ENCODE measurements at places on chromosomes 1 and 21.

GRCh38 chr1:25619101-25619890 is 2.7 kb downstream of the MAN1C1 start:
- DNase-seq = peak; percentile 51

DNA sequence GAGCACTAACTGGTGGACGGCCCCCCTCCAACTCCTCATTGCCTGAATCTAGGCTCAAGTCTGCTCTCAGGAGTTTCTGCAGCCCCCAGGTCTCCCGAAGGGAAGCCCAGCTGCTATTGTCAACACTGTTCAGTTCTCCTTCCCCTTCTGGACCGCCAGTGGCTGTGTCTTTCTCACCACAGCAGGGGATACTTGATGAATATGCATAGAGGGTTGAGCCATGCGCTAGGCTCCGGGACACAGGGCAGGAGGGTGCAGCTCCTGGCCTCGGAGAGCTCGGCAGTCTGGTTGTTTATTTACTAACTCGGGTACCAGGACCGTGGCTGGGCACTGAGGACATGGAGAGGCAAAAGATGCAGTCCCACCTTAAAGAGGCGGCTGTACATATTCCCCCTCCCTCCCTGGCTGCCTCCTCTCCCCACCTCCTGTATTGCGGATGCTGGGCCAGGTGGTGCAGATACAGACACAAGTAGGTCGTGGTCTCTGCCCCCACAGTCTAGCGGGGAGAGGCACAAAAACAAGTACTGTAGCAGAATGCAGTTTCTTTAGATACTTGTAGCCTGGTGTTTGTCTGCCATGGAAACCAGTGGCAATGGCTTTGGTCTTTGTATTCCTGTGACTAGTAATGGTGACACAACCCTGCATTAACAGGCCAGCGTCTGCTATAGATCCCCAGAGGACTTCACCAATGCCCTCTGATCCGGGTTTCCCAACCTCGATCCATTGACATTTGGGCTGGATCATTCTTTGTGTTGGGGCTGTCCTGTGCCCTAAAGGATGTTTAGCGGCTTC is 26.2 kb downstream of the ARHGEF10L start:
- DNase-seq = no peak

DNA sequence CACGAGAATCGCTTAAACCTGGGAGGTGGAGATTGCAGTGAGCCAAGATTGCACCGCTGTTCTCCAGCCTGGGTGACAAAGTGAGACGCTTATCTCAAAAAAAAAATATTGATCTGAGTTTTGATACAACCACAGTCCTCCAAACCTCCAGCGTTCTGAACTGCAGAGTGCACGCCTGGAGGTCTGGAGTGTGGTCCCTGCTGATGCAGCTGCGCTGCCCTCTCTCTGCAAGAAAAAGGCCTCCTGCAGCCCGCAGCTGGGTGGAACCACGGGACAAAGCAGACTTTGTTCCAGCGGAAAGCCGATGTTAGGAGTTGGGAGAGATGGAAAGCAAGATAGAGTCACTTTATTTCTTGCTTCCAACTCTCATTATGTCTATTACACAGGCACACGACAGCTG is 144.9 kb upstream of the SOD1 start:
- DNase-seq = peak; percentile 66

DNA sequence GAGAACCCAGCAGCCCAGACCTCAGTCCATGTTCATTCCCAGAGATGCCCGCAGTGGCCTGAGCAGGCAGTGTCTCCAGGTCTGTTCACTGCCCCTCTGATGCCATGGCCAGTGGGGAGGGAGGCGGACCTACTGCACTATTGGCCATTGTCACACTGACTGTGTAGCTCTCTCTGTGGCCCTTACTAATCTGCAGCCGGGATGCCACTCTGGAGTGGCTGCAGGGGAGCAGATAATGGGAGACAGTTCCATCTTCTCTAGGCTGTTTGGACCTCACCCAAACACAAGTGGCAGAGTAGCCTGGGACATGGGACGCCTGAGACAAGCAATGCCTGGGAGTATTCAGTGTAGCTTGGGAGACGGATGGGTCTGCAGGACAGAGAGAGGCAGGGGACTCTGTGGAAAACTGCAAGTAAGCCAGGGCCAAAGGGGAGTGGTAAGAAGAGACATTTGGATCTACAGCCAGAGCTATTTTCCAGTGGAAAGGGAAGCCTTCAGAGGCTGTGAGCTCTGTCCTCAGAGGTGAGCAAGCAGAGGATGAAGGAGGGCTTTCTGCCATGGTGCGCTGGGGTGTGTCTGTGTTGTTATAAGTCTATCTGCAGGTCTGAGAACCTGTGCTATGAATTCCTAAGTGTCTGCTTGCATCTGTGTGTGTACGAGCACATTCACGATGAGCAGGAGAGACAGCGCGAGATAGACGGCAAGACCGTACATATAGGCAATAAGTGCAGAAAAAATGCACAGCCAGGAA is 26.7 kb downstream of the DMBX1 start:
- no peak for DNase-seq

- no peak for DNase-seq
These were observed 561 bp upstream of the COQ8A start for GRCh38 chr1:226939438-226940028.

DNA sequence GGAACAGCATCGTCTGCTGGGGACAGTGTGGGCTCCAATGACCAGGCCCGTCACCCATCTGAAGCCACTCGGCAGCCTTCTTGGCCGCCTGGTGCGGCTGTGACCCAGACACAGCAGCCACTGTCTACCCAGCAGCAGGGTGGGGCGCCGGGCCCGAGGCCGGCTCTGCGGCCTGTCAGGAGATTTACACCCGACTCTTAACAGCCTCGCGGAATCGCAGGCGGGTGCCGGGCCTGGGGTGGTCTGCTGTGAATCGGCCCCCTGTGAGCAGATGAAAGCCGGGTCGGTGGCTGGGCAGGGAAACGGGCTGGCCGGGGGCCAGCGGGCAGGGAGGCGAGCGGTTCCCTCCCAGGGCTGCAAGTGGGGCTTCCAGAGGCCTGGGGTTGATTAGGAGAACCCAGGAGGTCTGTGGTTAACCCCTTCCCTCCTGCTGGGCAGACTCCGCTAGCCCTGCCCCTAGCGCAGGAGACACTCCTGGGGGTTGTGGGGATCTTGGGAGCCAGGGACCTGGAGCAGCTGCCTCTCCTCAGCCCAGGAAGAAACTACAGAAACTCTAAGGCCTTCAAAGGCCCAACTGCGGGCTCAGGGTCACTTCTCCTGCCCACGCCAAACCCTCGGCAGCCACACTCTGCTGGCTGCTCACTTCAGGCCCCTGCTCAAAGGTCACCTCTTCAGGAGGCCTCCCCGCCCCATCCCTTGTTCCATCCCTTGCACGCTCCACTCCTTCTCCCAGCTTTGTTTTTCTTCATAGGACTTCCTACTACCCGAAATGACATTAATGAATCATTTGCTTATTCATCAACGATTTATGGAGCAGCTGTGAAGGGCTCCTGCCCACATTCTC is 15.6 kb downstream of the RUNX3 start:
- no peak for DNase-seq

DNA sequence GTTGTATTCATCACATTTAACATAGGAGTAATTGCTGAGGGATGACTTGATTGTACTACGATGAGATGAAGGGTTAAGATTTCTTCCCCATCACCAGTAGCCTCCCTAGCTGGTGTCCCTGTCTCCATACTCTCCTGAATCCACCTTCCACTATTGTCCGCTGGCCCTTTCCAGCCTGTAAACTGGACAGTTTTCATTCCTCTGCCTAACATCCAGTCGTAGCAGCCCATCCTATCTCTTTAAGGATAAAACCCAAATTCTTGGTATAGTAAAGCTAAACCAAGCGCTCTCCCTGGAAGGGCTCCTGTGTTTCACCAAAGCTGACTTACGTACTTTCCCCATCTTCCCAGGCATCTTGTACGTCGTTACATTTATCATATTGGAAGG is 670 bp downstream of the COX20 start:
- no peak for DNase-seq

DNA sequence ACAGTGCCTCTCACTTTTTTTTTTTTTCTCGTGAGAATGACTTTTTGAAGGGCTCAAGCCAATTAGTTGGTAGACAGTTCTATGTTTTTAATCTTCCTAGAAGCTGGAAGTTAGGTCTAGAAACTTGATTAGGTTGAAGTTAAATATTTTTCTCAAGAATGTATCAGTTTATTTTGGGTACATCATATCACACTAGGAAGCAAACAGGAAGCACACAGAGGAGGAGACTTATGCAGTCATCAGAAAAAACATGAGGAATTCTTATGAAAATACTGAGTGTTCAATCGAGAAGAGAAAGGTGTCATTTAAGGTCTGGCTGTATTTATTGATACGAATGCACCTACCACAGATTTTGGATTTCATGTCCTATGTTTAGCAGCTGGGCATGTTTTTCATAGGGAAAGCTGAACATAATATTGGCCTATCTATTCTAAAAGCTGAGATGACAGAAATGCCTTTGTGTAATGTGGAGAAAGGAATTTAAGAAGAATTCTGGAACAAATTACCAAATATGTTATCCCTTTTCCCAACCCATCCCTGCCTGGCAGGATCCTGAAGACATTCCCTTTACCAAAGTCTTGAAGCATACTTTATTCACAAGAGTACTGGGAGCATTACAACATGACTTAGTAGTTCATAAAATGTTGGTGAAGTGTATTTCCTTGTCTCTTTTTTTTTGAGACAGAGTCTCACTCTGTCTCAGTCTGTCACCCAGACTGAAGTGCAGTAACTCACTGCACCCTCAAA is 17.5 kb upstream of the ZFP69B start:
- DNase-seq = no peak

DNA sequence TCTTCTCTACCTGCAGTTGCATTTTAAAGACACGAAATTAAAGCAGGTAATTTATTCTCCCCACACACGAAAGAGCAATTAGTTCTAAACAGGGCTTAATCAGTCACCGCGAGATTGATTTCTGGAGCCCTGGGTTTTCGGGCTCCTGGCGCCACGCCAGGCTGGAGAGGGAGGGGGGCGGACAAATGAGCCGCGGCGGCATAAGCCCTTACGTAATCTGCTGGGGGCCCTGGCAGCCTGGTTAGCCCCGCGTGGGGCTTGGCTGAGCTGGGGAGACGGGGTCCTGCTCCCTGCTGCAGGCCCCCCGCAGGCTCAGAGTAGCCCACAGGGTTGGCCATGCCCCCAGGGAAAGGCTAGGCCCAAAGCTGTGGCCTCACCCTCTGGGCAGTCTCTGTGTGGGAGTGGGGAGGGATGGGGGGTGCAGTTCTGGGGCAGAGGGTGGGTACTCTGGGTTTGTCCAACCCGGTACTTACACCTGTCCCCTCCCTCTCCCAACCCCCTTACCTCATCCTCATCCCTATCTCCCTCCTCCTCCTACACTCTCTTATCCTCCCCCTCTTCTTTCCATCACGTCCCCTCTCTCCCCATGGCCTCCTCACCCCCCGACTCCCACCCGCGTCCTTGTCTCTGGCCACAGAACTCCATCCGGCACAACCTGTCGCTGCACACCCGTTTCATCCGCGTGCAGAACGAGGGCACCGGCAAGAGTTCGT is 19.9 kb downstream of the FOXO6 start:
- DNase-seq = peak; percentile 52

DNA sequence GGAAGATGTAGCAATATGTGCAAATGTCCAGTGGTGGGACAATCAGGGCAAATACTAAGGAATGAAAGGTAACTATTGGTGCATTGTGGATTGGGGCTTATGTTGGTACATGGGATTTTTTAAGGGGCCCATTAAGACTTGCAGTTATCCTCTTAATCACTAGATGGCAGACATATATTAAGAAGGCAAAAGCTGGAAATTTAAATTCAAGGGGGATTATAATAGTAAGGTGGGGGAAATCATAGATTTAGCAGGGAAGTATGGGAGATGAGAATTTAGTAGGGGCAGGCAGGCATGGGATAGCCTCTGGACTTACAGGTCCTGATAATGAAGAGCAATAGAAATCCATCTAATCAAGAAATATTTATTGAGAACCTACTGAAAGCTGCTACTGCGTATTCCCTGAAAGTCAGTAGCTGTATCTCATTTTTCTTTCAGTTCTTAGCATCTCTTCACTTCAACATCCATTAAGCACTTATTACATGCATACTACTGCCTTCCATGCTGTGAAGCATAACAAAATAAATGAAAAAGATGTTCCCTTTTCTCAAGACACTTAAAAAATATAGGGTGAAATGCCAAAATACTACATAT is 251.8 kb downstream of the CRB1 start:
- DNase-seq = peak; percentile 2

GRCh38 chr21:32975811-32976431 is 49.8 kb upstream of the OLIG2 start:
- DNase-seq = no peak

DNA sequence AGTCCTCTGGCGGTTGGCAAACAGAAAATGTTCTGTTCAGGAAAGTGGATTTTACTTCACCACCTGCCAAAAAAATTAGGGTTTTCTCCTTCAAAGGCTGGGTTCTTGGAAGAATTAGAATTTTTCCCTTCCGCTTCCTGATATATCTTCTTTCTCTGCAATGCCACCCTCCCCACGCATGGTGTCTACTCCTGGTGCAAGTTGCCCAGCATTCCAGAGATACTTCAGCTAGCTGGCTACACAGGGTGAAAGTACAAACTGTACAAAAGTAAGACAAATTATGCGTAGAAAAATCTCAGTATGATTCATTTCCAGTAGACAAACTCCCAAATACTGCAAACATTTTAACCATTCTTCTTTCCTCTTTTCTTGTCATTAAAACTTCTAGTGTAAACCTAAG is 430.1 kb upstream of the ESRRG start:
- no peak for DNase-seq

GRCh38 chr1:37102656-37103382 is 68.5 kb upstream of the GRIK3 start:
- no peak for DNase-seq

GRCh38 chr21:45589686-45590245 is 47.5 kb upstream of the SLC19A1 start:
- DNase-seq = no peak

DNA sequence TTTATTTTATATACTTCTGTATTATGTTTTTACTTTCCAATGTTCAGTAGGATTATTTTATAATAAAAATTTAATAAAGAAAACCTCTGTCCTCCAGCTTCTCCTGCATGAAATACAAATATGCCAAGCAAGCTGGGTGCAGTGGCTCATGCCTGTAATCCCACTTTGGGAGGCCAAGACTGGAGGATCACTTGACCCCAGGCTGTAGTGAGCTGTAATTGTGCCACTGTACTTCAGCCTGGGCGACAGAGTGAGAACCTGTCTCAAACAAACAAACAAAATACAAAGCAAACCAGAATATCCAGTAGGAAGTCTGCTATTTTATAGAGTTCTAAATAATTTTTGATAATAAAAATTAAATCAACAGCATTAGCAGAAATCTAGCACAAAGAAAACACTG is 168.8 kb downstream of the EIF4G3 start:
- DNase-seq = no peak

DNA sequence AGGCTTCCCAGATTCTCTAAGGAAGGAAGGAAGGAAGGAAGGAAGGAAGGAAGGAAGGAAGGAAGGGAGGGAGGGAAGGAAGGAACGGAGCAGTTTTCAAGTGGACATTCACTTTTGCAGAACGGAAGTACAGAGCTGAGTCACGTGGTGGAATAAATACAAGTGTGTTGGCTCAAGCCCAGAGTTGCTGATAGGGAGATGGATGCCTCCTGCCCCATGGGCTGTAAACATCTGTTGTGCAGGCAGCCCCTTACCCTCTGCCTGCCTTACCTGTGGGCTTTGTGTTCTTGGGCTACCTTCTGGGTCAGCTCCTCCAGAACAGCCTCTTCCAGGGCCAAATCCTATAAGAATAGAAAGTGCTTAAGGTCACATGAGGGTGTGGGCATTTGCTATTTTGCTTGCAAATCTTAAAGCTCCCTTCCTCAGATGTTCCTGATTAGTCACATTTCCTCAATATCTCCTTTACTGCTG is 121.7 kb downstream of the SMYD2 start:
- no peak for DNase-seq

Data from NCI-H1694 (cell line).